ENCODE measurements at places on chromosomes 5 and 9.

- no peak for DNase-seq
These were observed 99.8 kb downstream of the TLE4 start for GRCh38 chr9:79671558-79671957.

- no peak for DNase-seq
These were observed 32.9 kb upstream of the CEP72 start for GRCh38 chr5:579211-579610.

DNA sequence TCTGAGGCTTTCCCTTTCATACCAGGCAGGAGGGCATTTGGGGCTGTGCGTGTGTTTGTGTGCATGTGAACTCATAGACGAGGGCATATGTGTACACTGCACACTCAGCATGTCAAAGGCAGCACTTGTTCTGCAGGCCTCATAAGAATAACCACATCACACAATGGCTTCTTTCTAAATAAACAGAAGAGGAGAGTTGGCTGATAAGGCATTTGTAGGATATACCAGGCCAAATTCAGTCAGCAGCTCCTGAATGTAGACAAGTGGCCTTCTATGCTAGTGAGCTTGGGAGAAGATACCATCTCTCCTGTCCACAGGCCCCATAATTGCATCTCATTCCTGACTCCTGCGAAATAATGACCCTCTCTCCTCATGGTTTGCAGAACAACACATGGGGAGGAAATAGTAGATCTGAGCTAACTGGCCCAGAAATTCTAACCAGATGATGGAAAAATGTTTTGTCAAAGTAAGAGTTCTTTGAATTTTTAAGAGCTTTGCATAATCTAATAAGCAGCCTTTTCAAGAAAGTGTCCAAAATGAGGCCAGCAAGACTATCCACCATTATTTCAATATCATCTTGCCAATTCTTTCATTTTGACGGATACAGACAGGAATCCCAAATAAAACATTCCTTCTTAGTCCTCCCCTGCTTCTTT lies 60.5 kb upstream of the GAS1 start:
- DNase-seq, result no peak

GRCh38 chr9:137688725-137689124 lies 69.9 kb downstream of the EHMT1 start:
- DNase-seq, result no peak

- no peak for DNase-seq
These were observed 200.1 kb downstream of the GAPVD1 start for GRCh38 chr9:125461636-125462190.

- DNase-seq, result no peak
These were observed 796.3 kb downstream of the SEMA5A start for GRCh38 chr5:8749556-8749955.

DNA sequence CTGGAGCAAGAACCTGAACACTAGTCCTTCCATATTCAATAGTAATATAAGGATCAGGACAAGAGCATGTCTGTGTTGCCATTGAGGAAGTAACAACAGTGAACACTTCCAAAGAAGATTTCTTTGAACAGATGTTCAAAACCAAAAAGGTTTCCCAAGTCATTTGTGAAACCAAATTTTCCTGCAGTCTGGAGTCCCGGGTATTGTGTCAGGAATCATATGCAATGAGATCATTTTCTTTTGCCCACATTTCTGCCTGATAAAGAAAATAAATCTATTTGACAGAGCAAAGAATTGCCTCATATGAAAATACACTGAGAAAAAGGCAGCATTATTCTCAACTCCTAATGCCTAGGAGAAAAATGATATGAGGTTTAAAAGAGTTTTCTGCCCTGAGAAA lies 151.7 kb downstream of the SNX18 start:
- no peak for DNase-seq

DNA sequence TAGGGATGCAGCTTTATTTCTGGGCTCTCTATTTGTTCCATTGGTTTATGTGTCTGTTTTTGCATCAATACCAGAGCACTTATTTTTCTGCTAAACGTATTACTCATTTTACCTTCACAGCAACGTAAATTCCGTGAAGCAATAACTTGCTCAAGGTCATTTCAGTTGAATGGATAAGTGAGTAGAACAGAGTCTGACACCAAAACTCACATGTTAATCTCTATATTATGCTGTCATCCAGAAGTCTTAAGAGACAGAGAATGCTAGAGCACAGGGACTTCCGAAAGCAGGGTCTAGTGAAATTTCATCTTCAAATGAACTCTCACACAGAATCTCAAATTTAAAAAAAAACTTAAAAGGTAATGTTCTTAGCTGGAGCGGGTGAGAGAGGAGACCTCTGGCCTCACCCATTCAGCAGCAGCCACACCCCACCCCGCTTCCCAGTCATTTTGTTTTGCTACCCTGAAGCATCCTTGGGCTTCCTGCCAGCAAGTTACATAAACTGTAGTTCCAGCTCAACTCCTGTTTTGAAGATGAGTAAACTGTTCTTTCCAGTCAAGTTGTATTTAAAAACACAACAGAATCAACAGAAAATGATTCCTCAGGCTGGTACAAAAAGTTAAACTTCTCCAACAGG lies 69.3 kb downstream of the TRIM36 start:
- DNase-seq, result no peak

DNA sequence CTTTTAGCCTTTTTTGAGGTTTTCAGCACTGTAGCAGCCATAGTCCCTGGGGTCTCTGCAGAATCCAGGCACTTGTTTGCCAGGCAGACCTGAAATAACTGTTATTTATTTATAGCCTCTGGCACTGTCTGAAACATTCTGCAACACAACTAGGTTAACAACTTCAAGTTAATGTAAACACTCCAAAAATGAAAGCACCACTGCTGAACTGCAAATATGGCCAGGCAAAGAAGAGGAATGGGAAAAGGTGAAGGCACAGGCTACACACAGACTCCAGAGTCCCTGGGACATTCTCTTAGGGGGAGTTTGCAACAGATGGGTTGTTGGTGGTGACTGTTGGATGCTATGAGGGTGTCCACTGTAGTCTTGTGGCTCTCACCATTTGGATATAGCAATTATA lies 369.0 kb downstream of the MAT2B start:
- DNase-seq, result no peak

DNA sequence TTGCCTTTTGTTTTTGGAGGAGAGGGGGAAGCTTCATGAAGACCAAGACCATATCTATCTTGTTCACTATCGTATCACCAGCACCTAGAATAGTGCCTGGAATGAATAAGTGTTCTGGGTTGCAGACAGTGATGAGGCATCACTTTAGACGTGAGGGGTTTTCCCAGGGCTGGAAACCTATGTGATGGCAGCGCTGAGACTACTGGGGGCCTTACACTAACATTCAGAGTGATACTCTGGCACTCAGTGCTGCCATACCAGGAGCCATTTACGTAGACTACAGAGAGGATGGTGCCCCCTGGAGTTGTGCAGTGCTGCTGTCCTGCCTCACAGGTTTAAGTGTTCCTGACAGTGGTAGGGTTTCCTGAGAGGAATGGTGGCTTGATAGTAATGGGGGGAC lies 6.9 kb downstream of the CCL19 start:
- no peak for DNase-seq

- no peak for DNase-seq
These were observed 18.4 kb downstream of the FAM219A start for GRCh38 chr9:34440017-34440416.

DNA sequence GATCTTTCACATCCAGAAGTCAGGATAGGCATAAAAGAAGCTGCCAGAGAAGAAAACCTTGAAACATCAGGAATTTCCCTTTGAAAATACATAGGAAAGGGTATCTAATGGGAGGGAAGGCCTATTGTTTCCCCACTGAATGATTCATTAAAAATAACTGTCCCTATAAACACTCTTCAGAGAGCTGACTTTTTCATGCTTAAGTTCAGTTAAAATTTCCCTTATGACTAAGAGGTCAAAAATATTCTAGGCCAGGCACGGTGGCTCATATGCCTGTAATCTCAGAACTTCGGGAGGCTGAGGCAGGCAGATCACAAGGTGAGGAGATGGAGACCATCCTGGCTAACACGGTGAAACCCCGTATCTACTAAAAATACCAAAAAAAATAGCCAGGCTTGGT lies 499.5 kb downstream of the ENC1 start:
- DNase-seq, result no peak

GRCh38 chr9:85727500-85727899 lies 14.3 kb downstream of the AGTPBP1 start:
- no peak for DNase-seq

- no peak for DNase-seq
These were observed 108.4 kb upstream of the SGCD start for GRCh38 chr5:156218367-156219158.

- no peak for DNase-seq
These were observed 1.4 kb downstream of the GPX3 start for GRCh38 chr5:151021746-151022145.

DNA sequence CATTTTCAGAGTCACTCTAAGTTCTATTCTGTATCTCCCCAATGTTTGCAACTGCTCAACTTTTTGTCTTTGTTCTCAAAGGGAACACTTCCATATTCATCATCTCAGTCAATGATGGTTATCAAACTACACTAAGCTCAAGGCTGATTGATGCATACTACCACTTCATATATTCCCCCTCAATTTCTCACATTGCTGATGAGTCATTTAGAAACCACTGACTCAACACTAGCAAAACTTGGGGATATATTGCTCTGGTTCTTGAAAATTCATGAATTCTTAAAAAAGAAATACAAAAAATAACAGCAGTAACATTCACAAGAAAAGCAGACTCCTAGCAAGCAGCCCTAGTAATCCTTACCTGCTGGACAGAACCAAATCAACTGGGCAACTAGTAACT lies 52.2 kb downstream of the ABHD17B start:
- no peak for DNase-seq

Measured in stimulated activated CD4-positive, alpha-beta T cell treated with anti-CD3 and anti-CD28 coated beads, Interleukin-1b, Interleukin-23, amount 100 ng/mL, for 24 hours (primary cell).